ENCODE measurements at places on chromosomes 5 and 9.

DNA sequence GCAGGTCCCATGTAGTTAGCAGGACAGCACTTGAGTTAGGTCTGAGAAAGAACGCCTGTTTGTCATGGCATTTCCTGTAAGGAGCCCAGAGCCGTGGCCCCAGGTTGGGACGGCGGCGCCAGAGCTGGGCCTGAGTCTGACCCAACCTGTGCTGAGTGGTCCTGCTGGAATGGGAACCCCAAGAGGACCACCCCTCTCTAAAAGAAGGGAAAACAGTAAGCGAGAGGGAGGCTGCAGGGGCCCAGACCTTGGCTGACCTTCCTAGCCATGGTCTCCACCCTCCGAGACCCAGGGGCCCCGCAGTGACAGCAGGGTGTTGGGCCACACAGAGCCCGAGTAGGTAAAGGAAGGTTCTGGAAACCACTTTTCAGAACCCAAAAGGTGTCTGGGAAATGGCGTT lies 1.8 kb upstream of the LRRC14B start:
- no peak for DNase-seq

GRCh38 chr9:131800366-131800765 lies 60.5 kb upstream of the RAPGEF1 start:
- DNase-seq, result no peak

GRCh38 chr5:27437594-27438200 lies 399.3 kb upstream of the CDH9 start:
- DNase-seq, result no peak

DNA sequence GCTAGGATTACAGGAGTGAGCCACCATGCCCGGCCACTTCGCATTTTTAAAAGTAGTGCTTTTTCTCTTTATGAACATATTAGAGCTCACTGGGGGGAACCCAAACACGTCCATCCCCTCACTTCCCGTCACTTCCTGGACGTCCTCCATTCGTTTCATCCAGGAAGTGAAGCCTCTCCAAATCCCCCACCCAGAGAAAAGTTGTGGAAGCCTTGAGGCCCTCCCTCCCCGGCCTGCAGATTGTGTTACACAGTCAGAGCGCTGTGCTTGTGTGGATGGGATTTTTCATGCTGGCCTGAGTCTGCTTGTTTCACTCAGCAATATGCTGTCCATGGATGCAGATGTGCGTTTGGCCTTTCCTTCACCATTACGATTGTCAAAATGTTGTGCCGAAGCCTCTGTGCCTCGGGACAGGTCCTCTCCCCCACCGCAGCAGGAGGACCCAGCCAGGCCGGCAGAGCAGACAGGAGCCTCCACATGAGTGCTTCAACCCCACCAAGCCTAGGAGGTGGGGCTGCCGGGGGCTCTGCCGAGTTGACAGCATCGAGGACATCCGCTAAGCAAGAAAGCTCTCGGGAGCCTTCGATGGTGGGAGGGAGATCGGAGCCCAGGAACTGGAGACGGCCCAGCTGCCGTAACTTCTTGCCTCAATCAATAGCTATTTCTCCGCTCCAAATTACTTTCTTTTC lies 121.6 kb upstream of the PPP1R26 start:
- DNase-seq, result no peak

GRCh38 chr5:98827161-98827560 lies 53.7 kb downstream of the RGMB start:
- no peak for DNase-seq

DNA sequence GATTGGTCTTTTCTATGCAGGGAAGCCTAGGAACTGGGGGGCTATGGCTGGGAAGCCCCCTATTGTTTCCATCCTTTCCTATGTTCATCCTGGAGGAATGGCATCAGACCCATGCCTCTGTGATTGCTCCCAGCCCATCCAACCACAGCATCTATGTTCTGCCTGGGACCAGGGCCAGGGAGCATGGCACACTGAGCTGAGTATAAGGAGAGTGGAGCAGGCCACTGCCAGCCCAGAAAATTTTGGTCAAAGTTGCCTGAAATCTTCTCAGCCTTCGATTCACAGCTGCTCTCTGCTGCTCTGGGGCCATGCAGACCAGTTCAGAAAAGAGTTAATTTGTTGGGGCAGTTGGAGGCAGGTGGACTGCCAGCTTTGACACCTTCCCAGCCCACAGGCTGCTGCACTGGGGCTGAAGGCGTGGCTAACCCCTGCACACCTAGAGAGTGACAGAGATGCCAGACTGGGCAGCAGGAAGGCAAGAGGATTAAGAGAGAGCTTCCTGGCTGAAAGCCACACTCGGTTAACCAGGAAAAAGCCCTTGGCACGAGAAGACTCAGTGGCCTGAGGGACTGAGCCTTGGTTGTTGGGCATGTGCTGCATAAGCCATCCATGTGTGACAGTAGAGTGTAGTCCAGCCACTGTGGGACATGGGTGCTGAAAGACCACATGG lies 12.1 kb downstream of the TGFBI start:
- DNase-seq, result no peak

- DNase-seq, result no peak
Measured at GRCh38 chr9:7489036-7489435, 310.5 kb downstream of the DMAC1 start.
